RKO (cell line): ENCODE measurements at places on chromosomes 5 and 9.

GRCh38 chr5:105877592-105877991 lies 1793.1 kb downstream of the EFNA5 start:
- DNase-seq, result peak; percentile 19

DNA sequence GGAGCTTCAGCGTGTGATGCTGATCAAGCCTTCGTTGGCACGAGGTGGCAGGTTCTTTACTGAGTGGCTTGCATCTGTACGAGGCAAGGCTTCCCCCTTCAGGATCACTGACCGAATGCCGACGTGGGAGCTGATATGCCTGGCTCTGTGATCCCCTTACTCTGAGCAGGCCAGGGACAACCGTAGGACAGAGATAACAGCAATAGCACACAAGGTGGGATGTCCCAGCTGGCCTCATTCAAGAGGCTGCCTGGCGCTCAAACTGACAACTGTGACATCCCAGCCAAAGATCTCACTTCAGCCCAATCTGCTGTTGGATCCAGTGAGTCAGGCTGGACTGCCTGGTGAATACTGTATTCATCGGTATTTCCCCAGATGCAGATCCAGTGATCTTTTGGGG lies 199.4 kb upstream of the PANK3 start:
- DNase-seq, result no peak

- DNase-seq, result no peak
Observed at GRCh38 chr5:150510460-150511263, 2.7 kb downstream of the NDST1 start.

DNA sequence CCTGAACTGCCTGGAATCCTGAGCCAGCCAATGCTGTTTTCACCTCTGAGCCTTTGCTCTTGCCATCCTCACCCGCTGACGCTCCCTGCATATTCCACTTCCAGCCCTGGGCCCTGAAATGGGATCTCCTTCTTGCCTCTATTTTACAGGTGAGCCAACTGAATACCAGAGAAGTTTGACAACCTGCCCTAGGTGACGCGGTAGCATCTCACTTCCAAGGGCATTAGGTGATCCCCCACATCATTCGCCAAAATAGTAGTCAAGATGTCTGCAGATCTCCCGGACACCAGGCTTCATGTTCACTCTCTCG lies 43.5 kb downstream of the FOXI1 start:
- DNase-seq, result no peak

DNA sequence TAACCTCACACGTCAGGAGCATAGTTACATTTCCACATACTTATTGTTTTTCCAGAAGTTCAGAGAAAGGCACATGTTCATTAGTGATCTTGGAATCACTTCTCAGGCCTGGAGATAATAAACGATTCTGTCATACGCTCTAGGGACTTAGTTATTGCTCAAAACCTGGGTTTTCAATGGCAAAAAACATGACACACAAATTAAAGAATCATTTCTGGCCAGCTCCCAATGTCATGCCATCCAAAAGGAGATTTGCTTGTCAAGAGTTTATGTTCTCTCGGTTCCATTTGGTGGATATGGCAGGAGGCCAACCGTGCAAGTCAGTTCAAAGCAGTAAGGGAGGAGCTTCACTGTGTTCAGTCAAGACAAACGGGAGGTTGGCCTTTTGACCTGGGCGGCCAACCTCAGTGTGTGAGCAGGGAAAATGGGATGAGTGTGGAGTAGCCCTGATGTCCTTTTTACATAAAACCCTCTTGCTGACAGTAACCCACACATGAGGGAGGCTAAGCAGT lies 123.4 kb downstream of the NXNL2 start:
- no peak for DNase-seq

GRCh38 chr9:87245271-87245670 lies 252.4 kb upstream of the DAPK1 start:
- DNase-seq, result no peak

DNA sequence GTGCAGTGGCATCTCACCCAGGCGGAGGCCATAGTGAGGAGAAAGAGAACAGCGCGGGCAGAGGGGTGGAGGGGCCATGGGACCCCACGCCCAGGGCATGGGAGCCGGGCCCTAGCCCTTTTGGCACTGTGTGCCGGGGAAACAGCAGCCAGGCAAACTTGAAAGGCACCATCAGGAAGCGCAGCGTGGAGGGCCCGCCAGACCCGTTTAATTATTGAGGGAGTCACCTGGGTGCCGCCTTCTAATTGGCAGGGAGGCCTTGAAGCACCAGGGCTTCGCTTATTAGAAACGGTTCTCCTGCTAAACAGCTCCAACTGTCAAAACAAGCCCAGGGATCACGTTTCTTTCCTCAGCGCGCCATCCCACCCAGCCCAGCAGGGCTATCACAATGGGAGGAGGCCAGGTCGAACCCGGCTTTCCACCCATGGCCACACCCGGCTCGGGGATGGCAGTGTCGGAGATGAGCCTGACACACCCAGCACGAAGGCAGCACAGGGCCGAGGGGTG lies 104.6 kb upstream of the SARDH start:
- DNase-seq, result no peak

GRCh38 chr5:58410441-58410840 lies 49.4 kb downstream of the PLK2 start:
- no peak for DNase-seq

DNA sequence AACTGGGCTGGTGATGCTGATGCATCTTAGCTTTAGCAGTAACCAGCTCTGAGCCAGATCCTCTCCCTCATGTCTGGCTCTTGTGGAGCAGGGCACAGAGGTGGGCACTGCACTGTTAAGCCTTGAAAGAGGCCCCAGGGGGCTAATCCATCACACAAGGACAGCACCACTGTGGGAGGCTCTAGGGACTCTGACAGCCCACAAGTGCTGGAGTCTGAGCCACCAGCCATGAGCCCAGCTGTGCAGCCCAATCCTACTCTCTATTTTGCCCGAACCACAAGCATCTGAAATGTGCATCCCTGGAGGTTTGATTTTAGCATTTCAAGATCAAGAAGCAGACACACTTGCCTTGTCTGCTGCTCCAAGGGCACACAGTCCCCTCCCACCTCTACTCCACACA lies 407.1 kb upstream of the TRPC7 start:
- no peak for DNase-seq

GRCh38 chr9:136995772-136996311 lies 526 bp downstream of the CLIC3 start:
- DNase-seq, result no peak

DNA sequence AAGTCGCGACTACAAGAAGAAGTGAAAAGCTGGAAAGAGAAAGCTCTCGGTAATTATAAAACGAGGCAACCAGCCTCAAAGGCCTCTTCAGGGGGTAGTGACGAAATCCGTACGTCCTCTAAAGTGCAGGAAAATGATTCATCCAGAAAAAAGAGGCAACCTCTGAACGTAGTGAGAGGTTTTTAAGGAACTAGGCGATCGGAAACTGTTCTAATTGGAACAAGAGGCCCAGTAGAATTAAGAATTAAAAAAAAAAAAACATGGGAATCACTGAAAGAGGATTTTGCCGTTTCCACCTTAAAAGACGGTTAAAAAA lies 1.0 kb downstream of the CSNK1A1 start:
- DNase-seq, result peak; percentile 78

GRCh38 chr5:27220752-27221151 lies 182.4 kb upstream of the CDH9 start:
- no peak for DNase-seq

GRCh38 chr5:73155271-73156222 lies 17.4 kb upstream of the TMEM174 start:
- DNase-seq, result no peak

GRCh38 chr9:34106110-34106509 lies 20.4 kb downstream of the DCAF12 start:
- DNase-seq, result no peak

- DNase-seq, result no peak
Observed at GRCh38 chr9:120398286-120398685, 181.7 kb downstream of the CDK5RAP2 start.

DNA sequence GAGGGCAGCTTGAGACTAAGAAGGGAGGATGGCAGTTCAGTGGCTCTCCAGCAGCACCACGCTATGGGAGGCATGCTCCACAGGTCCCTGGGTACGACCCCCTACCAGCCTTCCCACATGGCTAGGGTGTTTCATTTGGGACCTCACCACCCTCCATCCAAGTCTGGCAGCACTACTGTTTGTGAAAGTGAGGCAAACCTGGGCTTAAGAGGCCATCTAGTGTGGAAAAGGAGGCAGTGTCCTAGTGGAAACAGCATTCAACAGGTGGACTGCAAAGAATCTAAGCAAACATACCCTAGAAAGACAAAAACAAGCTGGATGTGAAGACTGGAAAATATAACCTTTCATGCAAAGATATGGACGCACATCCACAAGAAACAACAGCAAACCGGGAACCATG lies 4.8 kb upstream of the C5orf47 start:
- peak; percentile 43 for DNase-seq

DNA sequence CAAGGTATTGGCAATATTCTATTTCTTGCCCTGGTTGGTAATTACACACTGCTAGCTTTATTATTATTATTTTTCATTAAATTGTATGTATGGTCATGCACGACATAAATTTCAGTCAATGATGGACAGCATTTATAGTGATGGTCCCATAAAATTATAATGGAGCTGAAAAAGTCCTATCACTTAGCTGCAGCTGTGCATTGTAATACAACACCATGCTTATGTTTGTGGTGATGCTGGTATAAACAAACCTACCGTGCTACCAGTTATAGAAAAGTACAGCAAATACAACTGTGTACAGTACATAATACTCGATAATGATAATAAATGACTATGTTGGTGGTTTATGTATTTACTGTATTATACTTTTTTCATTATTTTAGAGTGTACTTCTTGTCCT lies 65.5 kb downstream of the NR3C1 start:
- DNase-seq, result no peak

- DNase-seq, result no peak
Observed at GRCh38 chr9:98432960-98433359, 177.5 kb upstream of the TBC1D2 start.

DNA sequence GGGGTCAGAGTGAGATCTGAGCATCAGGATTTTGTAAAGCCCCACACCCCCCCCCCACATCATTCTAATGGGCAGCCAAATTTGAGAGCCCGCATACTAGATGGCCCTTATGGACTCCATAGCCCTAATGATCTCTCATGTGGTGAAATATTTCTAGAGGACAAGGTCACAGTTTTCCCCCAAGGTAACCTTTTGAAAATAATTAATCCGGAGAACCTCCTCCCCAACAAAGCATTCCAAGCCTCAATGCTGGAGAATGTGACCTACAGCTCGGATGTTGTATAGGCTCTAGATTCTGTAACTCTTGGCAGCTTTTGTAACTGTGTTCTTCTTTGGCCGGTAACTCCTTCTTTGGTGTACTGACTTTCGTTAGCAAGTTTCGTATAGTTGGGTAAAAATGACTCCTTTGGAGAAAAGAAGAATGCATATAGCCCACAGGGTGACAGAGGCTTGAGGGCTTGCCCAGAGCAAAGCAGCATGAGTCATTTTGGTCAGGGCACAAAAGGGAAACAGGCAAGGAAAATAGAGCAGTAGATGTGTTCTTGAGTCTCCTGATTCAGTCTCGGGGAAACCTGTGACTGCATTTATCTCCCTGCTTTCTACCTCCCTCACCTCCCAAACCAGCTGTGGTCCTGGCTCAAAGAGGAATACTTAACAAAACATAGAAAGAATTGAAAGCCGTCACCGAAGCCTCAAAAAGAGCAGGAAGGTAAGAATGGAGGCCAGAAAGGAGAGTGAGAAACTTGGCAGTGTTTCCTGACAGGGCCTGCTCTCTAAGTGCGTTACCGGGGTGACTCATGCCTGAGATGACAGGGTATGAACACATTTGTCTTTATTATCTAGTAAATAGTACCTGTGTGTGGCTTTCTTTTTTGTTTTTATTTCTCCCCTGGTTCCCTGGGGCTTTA lies 6.6 kb upstream of the XPA start:
- DNase-seq, result peak; percentile 69

DNA sequence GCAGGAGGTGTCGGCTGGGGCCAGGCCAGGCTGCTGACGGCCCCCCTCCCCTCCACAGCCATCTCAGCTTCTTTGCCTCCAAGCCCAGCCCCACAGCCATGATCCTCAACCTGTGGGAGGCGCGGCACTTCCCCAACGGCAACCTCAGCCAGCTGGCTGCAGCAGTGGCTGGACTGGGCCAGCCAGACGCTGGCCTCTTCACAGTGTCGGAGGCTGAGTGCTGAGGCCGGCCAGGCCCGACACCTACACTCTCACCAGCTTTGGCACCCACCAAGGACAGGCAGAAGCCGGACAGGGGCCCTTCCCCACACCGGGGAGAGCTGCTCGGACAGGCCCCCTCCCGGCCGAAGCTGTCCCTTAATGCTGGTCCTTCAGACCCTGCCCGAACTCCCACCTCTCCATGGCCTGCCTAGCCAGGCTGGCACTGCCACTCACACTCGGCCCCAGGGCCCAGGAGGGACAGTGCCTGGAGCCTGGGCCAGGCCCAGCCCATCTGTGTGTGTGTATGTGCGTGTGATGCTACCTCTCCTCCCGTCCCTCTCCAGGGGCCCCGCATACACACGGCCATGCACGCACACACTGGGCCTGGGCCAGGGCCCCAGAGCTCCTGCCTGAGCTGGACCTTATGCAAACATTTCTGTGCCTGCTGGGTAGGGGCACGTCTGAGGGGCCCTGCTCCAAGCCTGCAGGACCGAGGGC lies 19.3 kb downstream of the HK3 start:
- no peak for DNase-seq

GRCh38 chr5:113264046-113264445 lies 170.7 kb downstream of the TSSK1B start:
- DNase-seq, result no peak

GRCh38 chr9:131590907-131591844 lies 45.9 kb downstream of the PRRT1B start:
- peak; percentile 78 for DNase-seq

DNA sequence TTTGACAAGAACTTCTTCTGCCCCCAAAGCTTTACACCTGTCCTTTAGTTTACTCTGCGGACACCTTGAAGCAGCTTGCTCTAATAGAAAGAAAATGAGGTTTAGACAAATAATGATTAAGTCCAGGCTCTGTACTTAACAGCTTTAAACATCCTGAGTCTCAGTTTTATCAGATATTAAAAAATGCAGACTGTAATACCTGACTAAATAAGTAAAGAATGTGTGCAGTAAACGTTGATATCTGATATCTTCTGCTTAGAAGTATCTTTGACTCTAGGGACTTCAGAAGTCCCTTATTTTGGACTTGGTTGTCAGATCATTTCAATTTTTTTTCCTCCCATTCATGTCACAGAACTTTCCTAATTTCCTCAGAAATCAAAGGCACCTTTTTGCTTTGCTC lies 1060.4 kb downstream of the CDH12 start:
- no peak for DNase-seq

DNA sequence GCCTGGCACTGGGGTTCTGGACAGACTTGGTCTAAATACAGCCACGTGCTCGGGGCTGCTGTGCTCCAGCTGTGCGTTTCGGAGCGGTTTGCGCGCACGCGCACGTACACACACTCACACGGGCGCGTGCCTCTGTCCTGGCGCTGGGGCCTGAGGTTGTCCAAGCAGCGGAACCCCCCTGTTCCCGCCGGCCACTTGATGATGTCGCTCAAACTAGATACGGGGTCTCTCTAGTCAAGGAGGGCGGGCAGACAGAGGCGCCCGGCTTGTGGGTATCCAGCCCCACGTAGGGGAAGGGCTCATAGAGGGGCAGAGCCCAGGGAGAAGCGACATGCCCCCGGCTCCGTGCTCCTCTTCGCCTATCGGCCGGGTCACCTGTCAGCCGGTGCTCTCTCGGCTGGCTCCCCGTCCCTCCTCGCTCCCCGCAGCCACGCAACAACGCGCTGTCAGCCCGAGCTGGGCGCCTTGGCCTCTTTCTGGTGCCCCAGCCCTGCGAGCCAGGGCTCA lies 8.9 kb downstream of the NR2F1-AS1 start:
- no peak for DNase-seq
